ENCODE measurements at places on chromosomes 11 and 22.

DNA sequence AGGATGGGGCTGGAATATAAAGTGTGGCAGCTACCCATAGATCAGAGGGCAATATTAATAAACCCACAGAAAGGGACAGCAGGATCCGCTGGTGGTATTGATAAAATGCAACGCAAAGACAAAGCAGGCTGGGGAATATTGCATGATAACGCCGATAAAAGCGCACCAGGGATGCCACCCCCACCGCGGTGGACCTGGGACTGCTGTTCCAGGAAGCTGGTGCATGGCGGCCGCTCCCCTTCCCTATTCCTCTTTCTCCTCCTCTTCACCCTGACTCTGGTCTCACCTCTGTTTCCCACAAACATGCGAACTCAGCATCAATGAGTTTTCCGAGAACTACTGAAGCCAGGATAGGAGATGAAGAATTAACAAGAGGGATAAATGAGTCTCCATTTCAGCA lies 20.2 kb downstream of the SPATA19 start:
- no peak for DNase-seq

DNA sequence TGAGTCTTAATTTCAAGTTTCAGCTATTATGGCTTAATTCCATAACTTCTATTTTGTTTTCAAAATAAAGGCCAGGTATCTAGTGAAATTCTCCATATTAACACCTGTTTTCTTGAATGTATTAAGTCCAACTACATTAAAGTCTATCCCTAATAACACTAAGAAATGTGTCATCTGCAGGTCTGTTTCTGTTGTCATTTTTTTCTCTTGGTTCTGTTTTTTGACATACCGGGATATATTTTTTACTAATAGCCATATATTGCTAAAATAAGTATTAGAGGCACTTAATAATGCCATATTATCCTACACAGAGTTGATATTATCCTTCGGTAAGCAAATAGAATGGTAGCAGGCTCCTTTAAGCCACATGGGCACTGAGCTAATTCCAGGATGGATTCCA lies 176.0 kb upstream of the MPPED2 start:
- no peak for DNase-seq

- no peak for DNase-seq
Observed at GRCh38 chr11:64034411-64034811, 1.3 kb upstream of the FLRT1 start.

DNA sequence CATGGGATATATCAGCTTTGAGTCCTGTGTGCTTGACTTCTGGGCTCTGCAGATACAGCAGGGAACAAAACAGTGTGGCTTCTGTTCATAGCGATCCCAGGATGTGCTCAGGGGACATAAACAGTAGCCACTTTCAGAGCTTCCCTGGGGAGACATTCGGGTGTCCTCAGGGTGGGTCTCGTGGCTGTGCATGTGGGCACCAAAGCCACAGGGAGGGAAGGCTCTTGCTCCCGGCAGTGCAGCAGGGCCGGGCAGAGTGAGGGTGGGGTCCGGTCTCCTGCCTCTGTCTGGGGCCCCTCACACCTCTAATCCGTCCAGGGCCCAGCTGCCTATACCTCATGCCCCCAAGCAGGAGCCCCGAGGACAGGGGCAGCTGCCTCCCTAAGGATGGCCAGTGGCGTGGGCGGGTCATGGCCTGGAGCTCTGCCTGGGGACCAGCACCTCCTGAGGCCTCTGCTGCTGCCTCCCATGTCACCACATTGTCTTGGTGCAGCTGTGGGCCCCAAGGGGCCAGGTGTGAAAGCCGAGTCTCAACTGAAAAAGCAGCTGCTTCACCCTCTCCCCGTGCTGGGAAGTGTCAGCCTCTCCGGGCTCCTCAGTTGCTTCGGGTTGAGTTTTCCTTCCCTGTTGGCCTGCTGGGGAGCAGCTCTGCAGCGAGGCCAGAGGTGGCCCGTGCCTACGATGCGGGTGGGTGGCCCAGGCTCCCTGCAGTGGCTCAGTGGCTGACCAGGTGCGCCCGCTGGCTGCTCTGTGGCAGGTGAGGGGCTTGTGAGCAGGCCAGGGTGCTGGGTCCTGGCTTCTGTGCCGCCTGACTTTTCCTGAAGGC lies 3.8 kb downstream of the TPCN2 start:
- no peak for DNase-seq

DNA sequence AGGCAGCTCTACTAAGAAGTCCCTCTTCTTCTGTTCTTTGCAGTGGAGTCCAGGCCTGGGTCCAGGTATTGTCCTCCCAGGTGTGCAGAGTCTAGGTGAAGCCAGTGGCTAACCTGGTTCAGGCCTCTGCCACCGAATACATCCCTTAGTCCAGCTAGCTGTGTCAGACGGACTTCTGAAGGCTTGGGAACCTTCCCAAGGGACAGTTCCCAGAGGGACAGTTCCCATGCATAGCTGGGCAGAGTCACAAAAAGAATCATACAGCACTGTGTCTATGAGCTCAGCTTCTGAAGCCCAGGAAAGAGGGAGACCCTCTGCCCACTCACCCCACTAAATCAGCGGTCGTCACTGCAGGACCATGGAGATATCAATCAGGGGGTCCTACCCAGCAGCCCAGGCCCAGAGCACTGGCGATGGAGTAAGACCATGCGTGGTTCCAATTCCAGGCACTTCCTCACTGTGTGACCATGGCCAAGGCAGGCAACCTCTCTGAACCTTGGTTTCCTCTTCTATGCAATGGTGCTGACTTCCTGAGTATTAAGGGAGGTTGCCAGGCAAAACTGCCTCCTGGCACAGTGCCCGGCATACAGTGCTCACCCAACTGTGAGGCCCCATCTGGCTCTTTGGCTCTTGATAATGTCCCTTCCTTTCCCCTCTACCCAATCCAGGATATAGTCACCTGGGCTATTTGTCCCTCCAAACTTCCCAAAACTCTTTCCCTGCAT lies 3.4 kb downstream of the MS4A10 start:
- no peak for DNase-seq

DNA sequence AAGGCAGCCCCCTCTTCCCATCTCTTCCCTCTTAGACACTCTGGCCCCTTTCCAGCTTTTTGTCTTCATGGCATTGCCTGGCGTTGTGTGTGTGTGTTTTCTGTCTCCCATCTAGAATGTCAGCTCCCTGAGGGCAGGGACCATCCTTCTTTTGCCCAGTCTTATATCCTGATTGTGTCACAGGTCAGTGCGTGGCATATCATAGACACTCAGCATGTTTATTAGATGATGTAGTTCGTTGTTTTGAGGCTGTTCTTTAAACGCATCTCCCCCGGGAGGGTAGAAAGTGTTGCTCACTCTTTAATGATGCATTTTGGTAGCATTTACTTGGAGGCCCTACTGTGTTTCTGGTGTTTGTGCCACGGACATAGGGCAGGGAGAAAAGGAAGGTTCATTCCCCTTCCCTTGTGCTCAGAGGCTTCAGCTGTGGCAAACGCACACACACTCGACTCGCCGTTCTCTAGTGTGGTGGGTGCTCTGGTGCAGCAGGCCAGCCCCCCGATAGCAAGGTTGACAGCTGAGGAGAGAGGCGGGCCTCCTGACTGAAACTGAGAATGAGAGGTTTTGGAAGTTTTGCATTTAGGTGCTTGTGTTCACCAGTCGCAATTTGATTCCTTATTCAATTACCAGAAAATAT lies 60.2 kb downstream of the TNRC6B start:
- no peak for DNase-seq

- DNase-seq, result no peak
Observed at GRCh38 chr11:38460896-38461295, 1862.9 kb upstream of the RAG2 start.

GRCh38 chr22:47299211-47299862 lies 536.9 kb downstream of the TBC1D22A start:
- no peak for DNase-seq

DNA sequence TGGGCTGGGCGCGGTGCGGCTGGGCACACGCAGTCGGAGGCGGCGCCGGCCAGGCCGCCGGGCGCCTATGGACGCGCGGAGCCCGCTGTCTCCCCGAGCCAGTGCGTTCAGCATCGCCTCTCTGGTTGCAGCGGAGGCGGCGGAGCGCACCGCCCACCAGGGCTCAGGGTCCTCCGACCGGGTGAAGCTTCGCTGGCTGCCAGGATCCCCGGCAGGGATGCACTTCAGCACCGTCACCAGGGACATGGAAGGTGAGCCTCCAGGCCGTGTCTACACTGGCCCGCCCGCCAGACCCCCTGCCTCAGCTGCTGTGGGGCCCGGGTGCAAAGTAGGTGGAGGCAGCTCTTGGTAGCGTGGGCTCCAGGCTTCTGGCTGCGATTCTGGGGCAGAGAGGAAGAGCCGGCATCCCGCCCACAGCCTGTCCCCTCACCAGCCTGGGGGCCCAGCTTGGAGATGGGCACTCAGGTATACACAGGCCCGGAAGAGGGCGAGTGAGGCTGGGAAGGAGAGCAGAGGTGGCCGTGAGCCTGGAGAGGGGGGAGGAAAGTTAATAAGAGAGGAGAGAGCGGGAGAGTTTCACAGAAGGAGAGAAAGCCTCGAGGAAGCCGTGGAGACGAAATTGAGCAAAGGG lies 1.0 kb upstream of the TBX1 start:
- DNase-seq, result no peak

DNA sequence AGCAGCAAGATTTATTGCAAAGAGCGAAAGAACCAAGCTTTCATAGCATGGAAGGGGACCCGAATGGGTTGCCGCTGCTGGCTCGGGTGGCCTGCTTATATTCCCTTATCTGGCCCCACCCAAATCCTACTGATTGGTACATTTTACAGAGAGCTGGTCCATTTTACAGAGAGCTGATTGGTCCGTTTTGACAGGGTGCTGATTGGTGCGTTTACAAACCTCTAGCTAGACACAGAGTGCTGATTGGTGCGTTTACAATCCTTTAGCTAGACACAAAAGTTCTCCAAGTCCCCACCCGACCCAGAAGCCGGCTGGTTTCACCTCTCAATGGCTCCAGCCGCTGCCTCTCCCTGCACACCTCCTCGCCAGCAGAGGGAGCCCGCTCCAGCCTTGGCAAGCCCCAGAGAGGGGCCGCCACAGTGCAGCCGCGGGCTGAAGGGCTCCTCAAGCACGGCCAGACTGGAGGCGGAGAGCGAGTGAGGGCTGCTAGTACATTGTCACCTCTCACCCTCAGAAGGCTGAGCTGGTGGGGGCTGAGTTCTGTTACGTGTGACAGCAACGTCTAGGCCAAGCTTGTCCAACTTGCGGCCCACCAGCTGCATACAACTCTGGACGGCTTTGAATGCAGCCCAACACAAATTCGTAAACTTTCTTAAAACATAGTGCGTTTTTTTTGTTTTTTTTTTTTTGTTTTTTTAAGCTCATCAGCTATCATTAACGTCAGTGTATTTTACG lies 8.7 kb downstream of the PTH start:
- DNase-seq, result peak; percentile 40

DNA sequence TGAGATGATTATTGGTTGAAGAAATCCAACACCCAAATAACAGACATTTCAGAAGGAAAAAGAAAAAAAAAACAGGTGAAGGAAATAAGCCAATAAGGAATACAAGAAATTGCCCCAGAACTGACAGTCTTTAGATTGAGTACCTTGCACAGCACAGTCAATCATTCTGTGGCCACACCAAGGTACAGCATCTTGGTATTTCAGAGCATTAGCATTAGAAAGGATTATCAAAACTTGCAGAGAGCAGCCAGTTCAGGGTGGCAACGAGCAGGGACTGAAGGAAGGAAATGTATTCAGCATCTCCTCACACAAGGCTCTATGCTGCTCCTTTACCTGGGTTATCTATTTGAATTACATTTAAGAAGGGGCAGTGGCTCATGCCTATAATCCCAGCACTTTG lies 2.1 kb downstream of the ADA2 start:
- DNase-seq, result no peak

- DNase-seq, result no peak
Observed at GRCh38 chr11:34160791-34161190, 55.4 kb downstream of the NAT10 start.

GRCh38 chr11:43542750-43543712 lies 137.5 kb upstream of the HSD17B12 start:
- no peak for DNase-seq

DNA sequence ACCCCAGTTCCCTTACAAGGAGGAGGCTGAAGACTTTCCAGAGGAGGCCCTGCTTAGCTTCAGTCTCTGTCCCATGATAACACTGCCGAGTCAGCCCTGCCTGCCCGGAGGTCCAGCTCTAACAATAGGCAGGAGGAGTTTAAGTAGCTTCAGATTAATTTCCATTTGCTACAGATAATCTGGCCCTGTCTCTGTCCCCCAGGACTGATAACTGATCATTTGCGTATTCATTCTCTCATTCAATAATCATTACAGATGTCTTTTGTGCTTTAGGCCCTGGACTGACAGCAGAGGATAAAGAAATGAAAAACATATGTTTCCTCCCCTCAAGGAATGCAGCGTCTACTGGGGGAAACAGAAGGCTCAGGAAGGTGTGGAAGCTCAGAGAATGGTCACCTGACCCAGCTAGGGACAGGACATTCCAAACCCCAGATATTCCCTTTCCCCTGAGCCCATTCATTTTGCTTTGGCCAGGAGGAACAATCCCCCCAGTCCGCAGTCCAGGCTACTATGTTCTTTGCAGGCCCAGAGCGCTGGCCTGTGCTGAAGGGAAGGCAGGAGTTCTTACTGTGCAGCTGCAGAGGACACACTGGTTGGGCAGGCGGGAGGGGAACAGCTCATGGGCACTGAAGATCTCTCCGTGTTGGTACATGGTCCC lies 20.8 kb downstream of the CHRDL2 start:
- DNase-seq, result no peak

DNA sequence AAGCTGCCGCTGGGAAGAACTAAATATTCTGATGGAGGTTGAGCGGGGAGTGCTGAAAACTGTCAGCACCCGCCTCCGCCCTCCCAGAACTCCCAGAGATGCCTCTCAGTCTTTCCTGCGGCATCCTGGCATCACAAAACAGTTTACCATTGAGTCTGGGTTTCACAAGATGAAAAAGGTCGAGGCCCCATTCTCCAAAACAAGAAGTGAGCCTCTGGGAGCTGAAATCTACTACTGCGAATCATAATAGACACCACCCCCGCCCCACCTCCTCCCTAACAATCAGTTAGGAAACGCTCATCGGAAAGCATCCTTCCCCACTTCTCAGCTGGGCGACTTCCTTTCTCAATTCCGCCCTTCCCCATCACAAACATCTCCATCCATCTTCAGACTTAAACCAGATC lies 1.0 kb downstream of the SUN2 start:
- no peak for DNase-seq

DNA sequence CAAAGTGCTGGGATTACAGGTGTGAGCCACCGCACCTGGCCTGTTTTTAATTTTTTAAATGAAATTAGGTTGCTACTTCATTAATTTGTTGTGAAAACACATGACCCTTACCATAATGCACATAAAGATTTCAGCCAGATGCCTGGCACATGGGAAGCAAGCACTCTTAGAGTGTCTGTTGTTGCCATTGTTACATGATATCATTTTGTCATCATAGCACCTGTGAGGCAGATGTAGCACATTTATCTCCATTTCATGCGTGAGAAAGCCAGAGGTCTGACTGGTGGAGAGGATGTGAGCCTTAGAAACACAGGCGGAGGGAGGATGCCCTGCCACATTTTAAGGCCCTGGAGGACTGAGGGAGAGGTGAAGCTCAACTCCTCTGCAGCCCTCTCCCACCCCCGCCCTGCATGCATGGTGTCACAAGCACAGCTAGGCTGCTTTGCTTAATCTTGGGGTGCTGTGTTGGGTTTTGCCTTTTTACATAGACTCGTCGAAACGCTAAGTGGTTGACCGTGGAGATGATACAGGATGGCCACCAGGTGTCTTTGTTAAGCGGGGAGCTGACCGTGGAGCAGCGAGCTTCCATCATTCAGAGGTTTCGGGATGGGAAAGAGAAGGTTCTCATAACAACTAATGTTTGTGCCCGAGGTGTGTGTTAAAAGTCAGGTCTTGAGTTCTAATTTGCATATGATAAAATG lies 14.0 kb downstream of the DDX25 start:
- DNase-seq, result no peak
